ENCODE measurements at places on chromosomes 2 and 18.

DNA sequence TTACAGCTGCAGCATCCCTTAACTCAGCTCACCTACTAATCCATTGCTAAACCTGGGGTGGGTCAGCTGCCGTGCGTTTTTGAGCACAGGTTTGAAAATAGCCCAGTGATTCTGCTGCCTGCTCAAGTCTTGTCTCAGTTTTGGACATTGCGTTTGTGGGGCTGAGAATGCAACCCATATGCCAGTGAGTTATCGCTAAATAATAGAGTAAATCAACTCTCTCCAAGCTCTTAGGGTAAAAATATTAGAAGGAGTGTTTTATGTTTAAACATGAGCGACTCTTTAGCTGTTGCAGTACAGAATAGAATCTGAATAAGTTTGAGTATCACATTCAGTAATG is 2.1 kb downstream of the TSHZ1 start:
- no peak for DNase-seq

GRCh38 chr2:80078290-80079036 is 226.1 kb downstream of the LRRTM1 start:
- DNase-seq: no peak

GRCh38 chr2:230319211-230319862 is 7.7 kb upstream of the SP140L start:
- DNase-seq: no peak

GRCh38 chr2:99035920-99036319 is 99.9 kb upstream of the CRACDL start:
- no peak for DNase-seq

DNA sequence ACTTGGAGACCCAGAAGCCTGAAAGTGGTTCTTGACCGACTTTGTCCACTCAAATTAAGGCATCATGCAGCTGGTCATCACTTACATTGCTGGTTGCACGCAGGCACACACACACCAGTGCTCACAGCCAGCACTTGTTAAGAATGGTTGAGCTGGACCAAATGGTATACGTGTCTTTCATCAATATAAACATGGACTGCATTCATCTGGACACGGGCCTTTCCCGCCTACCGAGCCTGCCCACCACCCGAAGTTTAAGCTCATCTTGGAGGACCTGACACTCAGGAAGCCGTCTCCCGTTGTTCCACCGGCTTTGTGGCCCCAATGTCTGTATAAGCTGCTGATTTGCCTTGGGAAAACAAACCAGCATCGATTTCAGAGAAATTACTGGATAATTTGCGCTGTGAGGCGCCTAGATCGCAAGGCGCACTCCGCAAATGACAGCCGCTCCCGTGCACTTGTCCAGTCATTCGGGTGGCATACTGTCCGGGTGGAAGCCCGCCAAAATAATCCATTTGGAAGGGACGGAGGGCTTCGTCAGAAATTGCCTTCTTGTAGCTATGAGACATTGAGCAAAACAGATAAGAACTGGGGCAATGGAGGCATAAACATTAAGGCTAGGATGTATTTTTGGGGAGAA is 40.1 kb upstream of the AKAIN1 start:
- DNase-seq: peak; percentile 45

DNA sequence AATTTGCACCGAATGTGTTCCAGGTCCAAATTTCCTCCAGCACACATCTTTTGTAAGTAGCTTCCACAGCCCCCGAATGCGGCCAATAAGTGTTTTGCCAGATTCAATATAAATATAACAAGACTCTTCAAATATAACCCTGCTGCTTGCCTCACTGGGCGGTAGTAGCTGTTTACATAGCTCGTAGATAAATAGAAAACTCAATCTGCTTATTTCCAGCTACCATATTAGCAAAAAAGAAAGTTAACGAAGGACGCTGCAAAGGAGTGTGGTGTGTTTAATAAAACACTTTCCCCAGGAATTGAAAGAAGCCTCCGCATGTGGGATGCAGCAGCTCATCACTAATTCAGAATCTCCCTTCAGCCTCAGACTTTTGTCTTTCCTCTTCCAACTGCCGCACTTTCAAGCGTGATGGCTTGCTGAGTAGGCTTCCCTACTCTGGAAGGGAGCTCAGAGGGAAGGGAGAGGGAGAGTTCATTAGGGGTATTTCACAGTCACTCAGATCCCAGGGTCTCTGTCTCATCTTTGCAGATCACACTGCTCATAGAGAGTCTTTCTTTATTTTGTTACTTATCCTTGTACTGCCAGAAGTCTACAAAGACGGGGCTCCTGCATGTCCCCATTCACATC is 367.0 kb downstream of the RND3 start:
- no peak for DNase-seq

Measured in kidney glomerular epithelial cell (primary cell).